Stimulated activated CD4-positive, alpha-beta T cell treated with anti-CD3 and anti-CD28 coated beads, Interleukin-1b, Interleukin-23, amount 100 ng/mL, for 1 hour (primary cell): ENCODE measurements at places on chromosomes 2 and 18.

DNA sequence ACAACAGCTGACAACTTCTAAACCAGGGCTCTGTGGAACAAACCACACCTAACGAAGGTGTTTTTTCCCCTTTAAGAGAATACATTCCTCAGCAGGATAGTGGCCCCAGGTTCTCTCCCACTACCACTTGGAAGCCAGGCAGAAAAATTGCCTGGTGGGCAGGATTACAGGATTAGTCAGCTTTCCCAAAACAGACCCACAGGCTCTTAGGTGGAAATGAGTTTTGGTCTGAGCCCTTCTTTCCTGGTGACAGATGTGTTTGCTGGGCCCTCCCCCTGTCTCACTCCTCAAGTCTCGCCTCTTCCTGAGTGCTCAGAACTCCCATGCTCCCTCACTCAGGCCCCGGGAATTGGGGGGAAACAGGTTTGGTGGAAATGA, 139.4 kb upstream of the HAAO start:
- no peak for DNase-seq

DNA sequence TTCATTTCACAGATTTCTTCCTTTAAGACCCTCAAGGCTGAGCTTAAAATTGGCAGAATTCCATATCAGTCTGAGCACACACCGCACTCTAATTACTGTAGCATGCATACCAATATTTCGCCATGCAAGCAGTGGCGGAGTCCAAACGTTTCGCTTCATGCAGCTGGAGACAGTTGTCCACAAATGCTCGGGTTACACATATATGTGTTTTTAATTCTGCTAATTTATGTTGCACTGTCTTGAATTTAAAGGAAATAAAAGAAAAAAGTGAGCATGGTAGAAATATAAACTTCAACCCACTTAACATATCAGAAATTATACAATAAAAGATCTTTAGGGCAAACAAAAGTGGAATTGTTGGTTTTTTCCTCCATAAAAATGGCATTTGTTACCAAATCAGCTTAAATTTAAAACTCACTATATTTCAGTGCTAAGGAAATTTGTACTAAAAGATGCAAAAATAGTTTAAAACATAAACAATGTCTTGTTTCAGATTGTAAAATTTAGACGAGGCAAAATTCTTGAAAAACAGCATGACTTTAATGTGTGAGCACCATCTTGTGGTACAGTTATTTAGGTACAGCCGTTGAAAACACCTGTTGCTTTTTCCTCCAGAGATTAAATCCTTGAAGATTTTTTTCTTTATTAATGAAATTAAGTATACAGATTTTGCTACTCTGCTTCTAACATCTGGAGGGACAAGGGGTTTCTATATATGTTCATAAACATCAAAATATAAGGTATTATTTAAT, 24.1 kb upstream of the KANSL1L start:
- no peak for DNase-seq

DNA sequence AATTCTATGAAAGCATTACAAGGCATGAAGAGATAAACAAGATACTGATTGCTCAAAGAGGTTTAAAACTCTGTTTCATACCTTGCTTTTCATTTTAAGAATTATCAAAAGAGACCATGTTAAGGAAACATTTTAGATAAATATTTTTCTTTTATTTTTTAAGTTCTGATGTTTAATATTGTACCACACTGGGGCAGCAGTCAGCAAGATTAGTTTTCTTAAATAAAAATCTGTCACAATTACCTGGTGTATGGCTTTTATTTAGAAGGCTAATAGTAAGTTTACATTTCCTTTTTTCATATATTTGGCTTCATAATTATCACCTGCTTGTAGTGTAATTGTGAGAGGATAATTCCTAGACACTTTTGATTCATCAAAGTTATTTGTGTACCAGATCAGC, 46.4 kb downstream of the ZNF804A start:
- no peak for DNase-seq

GRCh38 chr18:58473071-58473470, 155.8 kb downstream of the ALPK2 start:
- no peak for DNase-seq

DNA sequence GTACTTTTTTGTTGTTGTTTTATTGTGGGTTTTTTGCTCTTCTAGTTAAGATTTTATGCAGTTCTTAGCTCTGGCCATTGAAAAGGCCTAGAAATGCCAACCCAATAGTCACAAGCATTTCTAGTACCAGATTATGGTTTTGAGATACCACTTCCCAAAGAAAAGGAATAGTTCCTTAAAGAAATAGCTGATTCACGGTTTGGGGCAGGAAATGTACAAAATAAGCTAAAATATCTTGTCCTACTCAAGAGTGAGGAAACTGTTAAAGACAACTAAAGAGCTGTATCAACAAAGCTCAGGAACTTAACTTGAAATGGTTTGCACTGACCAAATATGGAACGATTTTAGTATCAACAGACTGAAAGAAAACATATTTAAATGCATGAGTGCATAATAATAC, 35.4 kb downstream of the PGAP1 start:
- no peak for DNase-seq

GRCh38 chr2:236242057-236242495, 22.1 kb downstream of the ASB18 start:
- DNase-seq = no peak

- DNase-seq = no peak
Measured at GRCh38 chr18:50192995-50193795, 1.8 kb downstream of the MYO5B start.

DNA sequence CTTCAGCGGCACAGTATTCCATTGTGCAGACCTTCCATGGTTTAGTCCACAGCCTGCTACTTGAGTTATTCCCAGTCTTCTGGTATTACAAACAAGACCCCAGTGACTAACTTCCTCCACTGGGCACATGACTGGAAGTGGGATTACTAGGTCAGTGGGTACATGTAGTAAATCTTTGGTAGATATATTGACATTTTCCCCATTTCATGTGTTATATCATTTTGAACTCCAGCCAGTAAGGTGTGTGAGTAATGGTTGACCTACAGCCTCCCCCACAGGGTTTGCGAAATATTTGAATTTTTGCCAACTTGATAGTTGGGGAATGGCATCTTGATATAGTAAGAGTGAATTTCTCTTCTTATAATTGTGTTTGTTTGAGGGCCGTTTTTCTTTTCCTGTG, 58.8 kb downstream of the RNF144A start:
- DNase-seq = no peak

DNA sequence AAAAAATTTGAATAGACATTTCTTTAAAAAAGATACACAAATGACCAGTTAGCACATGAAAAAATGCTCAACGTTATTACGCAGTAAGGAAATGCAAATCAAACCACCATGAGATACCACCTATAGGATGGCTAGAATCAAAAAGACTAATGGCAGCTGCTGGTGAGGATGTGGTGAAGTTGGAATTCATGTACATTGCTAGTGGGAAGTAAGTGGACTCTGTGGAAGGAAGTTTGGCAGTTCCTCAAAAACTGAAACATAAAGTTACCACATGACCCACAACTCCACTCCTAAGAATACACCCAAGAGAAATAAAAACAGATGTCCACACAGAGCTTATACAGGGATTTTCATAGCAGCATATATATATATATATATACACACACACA, 51.2 kb downstream of the MBP start:
- DNase-seq = no peak

- DNase-seq = no peak
Measured at GRCh38 chr18:11323359-11323819, 174.0 kb upstream of the PIEZO2 start.

GRCh38 chr18:2901423-2901985, 54.7 kb downstream of the EMILIN2 start:
- no peak for DNase-seq

DNA sequence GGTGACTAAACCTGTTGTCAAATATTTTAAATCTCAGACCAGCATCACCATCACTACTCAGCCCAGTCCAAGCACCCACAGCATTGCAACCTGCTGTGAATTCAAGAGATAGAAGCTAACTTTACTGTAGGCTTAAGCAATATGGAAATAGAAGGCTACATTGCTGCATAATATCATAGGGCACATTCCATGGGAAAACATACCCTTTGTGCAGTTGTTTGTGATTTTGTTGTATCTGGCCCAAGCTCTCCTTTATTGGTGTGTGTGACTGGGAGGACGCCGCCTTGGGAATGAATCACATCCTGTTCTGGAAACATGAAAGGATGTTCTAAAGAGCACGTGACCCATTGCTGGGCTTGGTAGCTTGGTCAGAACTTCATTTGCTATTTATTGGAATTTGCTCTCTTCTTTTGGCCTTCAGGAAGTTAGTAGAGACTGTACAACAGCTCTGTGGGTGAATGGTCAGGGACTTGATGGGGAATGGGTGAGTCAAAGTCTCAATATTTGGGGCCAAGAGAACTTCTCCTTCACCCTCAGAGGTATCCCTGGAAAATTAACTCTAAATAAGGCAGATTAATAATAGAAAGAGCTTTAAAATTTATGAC, 106.8 kb upstream of the SERPINE2 start:
- no peak for DNase-seq

- no peak for DNase-seq
Measured at GRCh38 chr2:189013031-189013430, 38.9 kb downstream of the COL3A1 start.

GRCh38 chr2:183070942-183071844, 7.4 kb upstream of the DUSP19 start:
- DNase-seq = no peak

- DNase-seq = no peak
Measured at GRCh38 chr18:77133835-77134496, 1.4 kb upstream of the MBP start.

- no peak for DNase-seq
Measured at GRCh38 chr2:238573065-238573778, 146.5 kb downstream of the ASB1 start.

DNA sequence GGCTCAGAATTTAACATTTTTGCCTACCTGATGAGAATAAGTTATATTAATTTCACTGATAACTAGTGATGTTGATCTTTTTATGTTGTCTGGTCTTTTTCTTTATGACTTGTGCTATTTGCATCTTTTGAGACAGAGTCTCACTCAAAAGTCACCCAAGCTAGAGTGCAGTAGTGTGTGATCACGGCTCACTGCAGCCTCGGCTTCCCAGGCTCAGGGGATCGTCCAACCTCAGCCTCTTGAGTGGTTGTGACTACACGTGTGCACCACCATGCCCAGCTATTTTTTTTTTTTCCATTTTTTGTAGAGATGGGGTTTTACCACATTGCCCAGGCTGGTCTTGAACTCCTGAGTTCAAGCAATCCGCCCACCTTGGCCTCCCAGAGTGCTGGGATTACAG, 7.5 kb downstream of the SMCHD1 start:
- no peak for DNase-seq

DNA sequence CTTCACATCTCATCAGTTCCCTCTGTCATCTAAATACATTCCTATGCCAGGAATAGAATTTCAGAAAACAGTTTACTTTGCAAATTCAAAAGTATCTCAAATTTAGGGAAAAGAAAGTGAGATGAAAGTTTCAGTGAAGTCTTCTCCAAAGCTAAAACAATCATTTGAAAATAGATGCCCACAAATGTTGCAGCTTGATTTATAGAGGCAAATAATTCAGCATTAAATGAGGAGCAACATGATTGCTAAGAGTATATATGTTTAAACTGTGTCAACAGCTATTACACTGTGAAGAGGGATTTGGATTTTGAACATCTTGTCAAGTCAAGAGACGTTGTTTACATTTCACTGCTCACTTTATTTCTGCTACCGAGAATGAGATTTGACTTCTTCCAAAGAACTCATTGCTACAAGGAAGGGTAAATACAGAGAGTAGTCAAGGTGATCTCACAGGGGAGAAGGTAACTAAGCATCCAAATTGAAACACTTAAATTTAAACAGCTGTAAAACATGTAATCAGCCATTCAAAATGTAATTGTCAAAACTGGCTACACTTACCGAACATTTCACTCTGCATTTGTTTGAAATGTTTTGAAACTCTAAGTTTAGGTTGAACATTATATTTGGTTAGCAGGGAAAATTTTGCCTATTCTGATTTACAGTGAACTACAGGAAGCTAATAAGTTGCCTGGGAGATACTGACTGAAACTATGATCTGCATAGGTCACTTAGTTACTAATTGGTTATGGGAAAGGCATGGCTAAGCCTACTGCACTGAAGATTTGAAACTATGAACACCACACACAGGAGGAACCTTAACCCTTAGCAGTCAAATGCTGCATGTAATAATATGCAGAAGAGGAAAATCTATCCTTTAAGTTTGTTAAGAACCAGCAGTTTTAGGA, 33.2 kb upstream of the GALNT3 start:
- DNase-seq = no peak

DNA sequence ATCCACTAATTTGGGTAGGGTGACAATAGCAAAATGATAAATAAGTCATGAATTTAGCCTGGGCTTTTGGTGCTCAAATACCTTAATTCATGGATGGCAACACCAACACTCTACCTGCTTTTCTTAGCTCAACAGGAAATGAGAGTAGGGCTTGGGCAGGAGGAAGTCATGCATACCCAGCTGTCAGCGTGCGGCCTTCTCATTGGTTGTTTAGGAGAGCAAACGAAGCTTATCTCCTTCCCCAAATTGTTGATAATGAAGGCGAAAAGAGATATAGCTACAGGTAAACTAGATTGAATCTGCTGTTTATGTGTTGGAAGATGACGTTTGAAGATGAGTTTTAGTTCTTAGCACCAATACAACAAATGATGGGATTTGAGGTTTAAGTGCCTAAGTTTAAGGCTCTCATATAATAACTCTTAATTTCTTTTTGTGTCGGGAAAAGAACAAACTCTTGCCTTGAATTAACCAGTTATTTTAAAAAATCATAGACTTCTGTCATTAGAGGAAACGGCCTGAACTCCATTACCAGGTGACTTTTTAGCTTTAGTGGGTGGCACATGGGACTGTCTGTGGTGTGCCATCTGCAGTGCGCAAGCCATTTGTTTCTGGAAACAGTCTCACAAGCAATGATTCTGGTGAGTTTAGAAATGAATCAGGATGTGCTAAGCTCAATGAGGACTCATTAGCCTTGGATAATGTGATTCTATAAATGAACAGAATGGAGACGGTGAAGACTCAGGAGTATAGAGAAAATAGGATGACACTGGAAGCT, 19.8 kb downstream of the MAP4K4 start:
- DNase-seq = no peak

- no peak for DNase-seq
Measured at GRCh38 chr18:9984080-9984479, 70.3 kb downstream of the VAPA start.

DNA sequence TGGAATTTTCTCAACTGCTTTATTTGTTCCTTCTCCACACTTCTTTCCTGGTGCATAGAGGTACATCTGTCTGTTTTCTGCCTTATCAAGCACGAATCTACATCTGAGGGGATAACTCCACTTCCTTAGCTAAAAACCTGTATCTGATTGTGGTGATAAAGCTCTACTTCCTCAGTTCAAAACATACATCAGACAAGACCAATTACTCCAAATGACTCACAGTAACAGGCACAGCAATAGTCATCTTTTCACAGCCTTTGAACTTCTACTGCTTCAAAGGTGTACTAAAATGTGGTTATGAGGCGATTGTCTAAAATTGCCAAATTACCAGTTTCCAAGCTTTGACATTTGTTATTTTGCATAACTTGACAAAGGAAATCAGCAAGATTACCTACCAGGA, 803.6 kb upstream of the ZEB2 start:
- no peak for DNase-seq
